ENCODE measurements at places on chromosomes 4 and X.

DNA sequence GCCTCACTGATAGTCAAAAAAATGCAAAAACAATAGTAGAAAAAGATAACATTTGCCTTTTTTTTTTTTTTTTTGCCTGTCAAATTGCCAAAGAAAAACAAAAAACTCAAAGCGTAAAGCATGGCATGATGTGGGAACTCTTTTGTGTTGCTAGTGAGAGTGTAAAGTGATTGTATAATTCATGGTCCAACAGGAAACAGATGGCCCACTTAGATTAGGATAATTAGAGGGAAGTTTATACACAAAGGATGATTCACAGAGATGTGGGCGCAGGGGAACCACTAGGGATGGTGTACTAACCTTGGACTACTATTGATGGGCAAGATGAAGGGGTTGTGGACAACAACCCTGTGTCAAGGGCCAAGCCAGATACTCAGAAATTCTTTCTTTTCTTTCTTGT is 16.4 kb downstream of the MCUB start:
- DNase-seq, result no peak

DNA sequence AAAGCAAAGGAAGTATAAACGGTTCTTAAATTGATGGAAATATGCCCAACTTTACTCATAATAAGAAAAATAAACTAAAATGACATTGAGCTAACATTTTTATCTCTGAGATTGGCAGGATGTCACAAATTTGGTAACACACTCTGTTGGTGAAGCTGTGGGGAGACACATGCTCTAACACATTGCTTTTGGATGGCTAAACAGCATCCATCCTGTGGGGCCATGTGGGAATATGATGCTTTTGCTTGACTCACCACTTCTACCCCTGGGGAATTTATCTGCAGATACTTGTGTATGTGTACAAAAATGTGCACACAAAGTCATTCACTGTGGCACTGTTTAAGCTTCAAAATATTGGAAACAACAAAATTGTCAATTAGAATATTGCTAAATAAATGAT is 100.2 kb downstream of the ANAPC4 start:
- no peak for DNase-seq

DNA sequence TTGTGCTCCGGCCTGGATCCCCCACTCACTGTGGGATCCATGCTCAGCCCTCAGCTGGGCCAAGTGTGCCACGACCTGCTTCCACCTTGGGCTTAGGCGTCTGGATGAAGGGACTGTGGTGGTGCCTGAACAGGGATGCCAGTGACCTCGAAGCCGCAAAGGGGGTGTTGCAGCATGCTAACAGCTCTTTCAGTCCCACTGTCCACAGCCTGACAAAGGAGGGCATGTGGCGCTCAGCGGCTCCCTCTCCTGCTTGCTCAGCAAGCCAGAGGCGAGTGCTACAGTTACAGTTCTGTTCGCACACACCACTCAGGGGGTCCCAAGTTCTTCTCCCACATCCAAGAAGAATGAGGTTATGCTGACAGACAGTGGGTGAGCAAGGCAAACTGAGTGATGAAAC is 5.2 kb upstream of the IGBP1 start:
- no peak for DNase-seq

GRCh38 chrX:85111347-85111746 is 107.7 kb downstream of the APOOL start:
- no peak for DNase-seq

- DNase-seq, result no peak
These were observed 2284.8 kb downstream of the ARAP2 start for GRCh38 chr4:33959519-33959918.

GRCh38 chr4:60911127-60911526 is 289.0 kb upstream of the ADGRL3 start:
- no peak for DNase-seq

DNA sequence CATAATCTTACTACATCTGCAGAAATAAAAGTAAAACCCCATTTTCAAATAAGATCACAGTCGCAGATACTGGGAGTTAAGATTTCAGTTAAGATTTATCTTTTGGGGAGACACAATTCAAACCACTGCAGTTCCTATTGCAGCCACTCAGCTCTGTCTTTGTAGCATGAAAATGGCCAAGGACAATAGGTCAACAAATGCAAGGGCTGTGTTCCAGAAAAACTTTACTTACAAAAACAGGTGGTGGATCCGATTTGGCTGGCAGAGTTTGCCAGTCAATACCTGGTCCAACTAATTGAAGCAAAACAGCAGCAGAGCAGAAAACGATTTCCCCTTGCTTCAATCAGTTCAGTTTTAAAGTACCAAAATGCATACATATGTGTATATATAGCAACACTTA is 77.4 kb downstream of the TENM3 start:
- DNase-seq, result no peak

All from D721Med (cell line).